CD4-positive, alpha-beta T cell treated with Interleukin-17A for 1 hour (primary cell): ENCODE measurements at places on chromosomes 7 and 10.
A peak's percentile ranks its signal among the peaks of the same experiment; 100 is the strongest.

DNA sequence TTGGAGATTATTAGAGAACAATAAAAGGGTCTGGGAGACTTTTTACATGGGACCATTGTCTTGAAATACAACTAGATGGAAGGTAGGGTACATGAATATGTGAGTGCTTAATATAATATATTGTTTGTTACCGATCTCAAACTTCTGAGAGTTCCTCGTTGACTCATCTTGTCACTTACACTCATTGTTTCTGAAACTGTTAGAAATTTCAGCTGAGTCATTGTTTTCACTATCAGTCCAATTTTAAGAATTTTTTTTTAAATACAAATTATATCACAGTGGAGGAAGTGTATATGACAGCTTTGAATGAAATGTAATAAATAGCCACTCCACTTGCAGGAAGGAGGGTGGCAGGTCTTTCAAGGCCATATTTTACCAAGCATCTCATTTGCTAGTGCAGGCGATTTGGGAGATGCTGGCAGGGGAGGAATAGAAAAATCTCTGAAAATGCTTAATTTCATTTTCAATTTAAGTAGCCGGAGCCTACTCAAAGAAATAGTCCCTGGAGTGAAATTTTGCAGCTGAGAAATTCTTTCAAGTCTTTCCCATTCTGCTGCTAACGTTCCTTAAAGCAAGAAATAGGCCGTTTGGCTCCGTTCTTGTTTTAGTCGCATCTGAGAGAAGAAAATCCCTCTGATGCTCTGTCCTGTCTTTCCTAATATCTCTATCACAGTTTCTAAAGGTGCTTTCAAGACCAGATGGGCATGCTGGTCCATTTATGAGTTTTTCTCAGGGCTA lies 1404.2 kb upstream of the CELF2 start:
- no peak for DNase-seq

- DNase-seq = no peak
Observed at GRCh38 chr10:71675295-71675970, 44.1 kb downstream of the C10orf105 start.

DNA sequence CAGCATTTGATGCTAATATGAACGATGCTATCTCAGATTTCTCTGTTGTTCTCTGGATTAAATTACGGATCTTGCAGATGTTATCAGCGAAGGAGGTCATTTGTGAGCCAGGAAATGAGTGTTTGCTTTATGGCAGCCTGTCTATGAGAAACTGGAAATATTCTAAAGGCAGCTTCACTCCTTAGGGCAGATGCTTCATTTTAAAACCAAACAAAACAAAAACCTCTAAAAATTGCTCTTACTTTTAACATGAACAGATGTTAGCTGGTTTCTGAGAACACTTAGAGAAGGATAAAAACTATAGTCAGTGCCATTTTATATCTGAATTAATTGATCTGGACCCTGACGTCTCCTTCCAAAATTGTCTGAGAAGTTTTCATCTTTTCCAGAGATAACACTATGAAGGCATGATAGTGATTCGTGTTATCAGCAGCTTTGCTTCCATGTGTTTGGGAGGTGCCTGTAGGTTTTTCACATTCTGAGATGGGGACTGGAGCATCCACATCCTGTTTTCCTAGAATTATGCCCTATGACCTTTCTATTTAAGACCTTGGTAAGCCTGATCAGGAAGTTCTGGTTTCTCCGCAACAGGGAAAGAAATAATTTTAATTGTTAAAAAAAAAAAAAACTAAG lies 53.1 kb downstream of the CPED1 start:
- DNase-seq = no peak

DNA sequence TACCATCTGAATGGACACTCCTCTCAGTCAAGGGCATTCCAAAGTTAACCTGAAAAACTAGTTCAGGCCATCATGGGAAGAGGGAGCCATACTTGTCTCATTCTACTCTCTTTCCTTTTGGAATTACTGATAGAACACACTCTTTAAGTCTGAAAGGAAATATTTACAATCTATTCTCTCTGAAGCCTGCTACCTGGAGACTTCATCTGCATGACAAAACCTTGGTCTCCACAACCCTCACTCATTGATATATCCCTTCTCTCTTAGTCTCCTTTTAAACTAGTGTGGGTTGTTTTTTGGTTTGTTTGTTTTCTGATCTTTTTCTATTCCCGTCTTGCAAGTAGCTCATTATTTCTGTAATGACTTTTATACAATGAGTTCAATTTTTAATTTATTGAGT lies 169.5 kb downstream of the C1GALT1 start:
- DNase-seq = no peak

GRCh38 chr10:69089638-69090599 lies 2.0 kb downstream of the SRGN start:
- peak; percentile 94 for DNase-seq

DNA sequence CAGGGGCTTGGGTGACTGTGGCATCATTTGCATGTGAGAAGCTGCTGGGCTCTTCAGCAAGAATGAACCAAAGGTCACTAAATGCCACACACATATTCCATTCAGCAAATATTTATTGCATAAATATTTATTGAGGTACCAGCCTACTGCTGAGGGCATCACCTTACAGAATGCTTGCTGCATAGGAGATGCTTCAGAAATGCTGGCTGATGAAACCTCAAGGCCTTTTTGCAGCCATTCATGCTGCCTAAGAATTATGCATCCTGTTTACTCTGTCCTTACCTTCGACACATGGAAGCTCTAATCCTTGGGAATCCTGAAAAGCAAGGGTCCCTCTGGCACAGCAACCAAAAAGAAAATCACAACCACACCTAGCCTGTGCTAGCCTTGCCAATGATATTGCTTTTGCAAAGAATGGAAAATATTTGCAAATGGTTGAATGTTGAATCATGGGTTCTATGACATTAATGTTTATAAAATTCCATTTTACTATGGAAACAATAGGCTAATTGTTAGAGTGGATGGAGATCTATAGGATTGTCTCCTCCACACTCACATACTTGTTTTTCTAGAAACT lies 79.6 kb downstream of the PCGF5 start:
- no peak for DNase-seq

- no peak for DNase-seq
Observed at GRCh38 chr10:32153931-32154330, 97.7 kb upstream of the KIF5B start.

DNA sequence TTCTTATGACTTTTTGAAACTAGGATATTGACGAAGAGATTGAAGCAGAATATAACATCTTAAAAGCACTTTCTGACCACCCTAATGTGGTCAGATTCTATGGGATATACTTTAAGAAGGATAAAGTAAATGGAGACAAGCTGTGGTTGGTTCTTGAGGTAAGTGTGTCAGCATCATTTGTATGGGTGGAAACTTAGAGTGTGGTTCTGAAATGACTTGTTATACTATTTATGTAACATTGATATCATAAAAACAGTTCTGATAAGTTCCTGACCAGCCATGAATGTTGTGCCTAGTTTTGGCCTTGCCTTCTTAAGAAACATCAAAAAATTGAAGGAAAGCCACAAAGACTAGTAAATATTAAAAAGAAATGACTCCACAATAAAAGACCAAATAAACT lies 20.8 kb downstream of the MYO3A start:
- no peak for DNase-seq

- DNase-seq = no peak
Observed at GRCh38 chr10:130105724-130106123, 4.9 kb downstream of the C10orf143 start.

DNA sequence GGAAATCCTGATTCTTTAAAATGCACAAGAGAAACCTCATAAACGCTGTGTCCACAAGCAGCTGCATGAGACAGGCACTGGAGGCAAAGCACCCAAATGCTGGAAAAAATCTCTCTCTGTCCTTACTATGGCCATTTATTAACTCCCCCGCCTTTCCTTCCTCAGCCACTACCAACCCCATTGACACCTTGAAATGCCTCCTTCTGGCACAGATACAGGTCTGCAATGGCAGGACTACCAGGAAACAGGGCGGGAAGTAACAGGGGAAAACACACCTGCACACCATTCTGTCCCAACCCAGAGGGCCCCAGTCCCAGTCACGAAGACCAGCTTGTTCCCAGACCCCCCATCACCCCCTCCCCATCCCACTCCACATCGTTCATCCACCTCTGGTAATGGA lies 224.3 kb downstream of the PARD3 start:
- no peak for DNase-seq

- DNase-seq = no peak
Observed at GRCh38 chr10:52172581-52172980, 141.5 kb upstream of the DKK1 start.

DNA sequence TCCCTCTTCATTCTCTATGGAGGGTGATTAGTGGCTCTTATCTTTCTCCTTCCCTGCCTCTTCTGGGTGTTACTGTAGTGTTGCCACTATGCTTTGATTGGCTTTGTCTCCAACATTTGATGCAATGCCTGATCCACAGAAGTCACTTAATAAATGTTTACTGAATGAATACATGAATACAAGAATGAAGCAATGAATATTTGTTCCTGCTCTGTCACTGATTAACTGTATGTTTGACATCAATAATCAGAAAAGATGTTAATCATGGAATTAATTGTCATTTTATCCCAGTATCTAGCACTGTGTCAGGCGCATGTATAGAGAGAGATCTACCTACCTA lies 4.3 kb downstream of the ANK3 start:
- no peak for DNase-seq

DNA sequence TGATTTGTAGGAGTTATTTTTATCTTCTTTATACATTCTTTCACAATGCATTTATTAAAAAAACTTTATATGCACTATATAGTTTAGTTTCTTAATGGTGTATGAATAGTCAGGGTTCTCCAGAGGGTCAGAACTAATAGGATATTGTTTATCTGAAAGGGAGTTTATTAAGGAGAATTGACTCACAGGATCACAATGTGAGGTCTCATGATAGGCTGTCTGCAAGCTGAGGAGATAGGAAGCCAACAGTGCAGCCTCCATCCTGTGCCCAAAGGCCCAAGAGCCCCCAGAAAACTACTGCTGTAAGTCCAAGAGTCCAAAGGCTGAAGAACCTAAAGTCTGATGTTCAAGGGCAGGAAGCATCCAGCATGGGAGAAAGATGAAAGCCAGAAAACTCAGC lies 192.8 kb upstream of the AHR start:
- DNase-seq = no peak

DNA sequence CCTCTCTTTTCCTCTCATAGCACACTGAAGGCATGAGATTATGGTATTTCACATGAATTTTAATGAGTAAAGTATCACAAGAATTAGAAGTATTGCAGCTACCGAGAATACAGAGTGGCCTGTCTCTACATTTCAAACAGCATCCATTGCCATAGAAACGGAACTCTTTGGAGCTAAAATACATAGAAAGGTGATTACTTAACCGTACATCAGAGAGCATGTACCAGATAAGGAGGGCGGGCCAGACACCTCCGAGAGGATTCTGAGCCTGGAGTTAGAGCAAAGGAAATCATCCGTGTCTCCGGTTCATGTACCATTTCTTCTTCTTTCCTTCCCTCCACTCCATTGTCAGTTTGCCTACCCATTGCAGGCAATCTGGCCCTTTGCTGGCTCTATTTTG lies 196.7 kb downstream of the KLF6 start:
- DNase-seq = no peak

GRCh38 chr10:76197293-76197692 lies 765.9 kb downstream of the LRMDA start:
- DNase-seq = no peak

DNA sequence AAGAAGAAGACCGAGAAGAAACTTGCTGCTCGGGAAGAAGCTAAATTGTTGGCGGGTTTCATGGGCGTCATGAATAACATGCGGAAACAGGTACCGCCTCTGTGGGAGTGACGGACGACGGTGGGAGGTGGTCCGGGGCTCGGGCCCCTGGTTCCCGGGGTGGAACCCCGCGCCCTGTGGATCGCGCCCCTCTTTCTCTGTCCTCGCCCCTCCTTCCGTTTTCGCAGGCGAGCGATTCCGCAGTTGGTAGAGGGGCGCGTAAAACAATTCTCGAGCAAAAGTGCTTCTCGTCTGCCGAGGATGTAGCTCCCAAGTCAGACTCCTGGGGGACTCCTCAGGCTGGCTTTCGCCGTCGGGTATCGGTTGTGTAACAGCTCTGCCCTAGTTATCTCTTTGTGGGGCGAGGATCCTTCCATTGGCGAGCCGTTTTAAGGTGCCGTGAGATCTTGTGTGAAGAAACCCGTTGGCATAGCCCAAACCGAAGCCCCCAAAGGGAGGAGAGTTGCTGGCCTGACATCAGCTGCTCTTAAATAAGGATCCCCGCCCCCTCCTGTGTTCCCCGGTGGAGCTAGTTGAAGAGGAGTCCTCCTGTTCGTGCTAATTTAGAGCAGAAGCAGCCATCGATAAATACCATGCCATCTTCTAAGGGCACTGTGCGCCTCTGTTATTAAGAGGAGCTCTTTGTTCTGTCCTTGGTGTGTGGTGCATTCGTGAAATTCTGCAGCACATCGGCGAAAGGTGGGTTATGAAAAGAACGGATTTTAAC lies 655 bp downstream of the KLHL7 start:
- peak; percentile 52 for DNase-seq

DNA sequence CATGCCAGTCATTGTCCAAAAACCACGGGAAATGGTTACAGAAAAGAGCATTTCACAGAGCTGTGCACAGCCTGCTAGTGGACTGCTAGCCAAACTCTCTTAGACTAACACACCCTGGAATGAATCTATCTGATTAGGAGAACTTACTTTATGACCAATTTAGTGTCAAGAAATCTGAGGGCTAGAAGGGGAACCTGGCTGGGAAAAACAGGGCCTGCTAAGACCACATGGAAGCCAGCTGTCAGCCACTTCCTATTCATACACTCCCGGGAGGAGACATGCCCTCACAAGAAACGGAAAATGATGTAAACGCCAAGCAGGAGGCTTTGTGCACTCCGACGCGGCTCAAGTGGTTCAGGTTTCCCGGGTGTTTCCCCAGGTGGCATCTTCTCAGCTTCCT lies 54.8 kb downstream of the MPP7 start:
- peak; percentile 6 for DNase-seq

- DNase-seq = no peak
Observed at GRCh38 chr10:117163061-117163953, 25.2 kb upstream of the VAX1 start.

DNA sequence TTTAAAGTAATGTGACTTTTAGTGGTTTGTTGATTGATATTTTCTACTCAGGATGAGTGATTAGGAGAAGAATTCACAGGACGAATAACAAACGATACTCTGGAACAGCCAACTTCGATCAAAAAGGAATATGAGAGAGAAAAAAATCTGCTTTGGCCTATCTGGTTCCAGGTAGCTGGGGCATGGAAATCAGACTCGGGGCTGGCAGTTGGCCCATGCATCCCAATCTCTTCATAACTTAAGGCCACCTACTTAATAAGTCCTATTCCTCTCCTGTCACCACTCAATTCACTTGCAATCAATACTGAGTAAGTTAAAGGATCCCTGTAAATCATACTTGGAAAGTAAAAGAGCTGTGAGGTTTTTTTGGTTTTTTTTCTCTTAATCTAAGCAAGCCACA lies 1116.2 kb downstream of the SORCS3 start:
- no peak for DNase-seq
